Stomach (tissue), 19 donors: ENCODE measurements at places on chromosomes 5 and 9. TPM values are rescaled to one million over a fixed set of nuclear protein-coding genes. Genes with fewer than 3 reads are reported as not detected.
A peak's percentile ranks its signal among the peaks of the same experiment; 100 is the strongest.

DNA sequence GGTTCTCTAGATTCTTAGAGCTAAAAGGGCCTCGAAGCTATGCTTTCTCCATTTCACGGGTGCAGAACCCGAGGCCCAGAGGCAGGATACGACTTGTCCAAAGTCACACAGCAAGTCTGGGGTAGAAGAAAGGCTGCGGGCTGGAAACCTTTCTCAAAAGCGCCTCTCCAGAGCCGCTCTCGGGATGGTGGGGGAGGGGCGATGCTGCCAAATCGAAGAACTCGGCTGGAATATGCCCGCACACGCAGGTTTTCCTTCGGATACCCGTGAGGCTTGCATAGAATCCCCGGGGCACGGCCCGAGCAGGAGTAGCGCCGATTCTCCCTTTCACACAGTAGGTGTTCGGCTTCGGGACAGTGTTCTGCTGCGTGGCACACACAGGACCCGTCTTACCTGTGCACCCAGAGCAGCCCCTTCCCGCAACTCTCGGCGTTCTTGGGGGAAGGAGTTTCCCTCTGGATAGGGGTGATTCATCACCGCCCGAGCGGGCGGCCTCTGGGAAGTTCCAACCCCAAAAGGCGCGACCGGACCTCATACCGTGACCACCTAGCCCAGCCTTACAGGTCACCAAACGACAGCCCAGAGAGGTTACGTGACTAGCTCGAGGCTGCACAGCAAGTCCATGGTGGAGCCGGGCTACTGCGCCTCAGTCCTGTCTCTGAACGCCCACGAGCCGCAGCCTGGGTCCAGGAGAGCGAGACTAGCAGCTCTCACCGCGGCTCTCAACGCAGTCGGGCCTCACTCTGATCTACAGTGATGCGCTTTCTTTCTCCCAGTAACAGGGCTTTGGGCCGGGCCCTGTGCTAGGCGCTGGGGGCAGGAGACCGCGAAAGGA is 4.1 kb downstream of the PAX5 start:
- no peak for DNase-seq

- DNase-seq = peak; percentile 18
Observed at GRCh38 chr5:170075696-170076095, 30.0 kb upstream of the FOXI1 start.

GRCh38 chr9:35190203-35190602 is 28.4 kb downstream of the UNC13B start:
- DNase-seq = no peak

GRCh38 chr5:151661968-151662732 is 24.6 kb downstream of the SPARC start:
- no peak for DNase-seq

DNA sequence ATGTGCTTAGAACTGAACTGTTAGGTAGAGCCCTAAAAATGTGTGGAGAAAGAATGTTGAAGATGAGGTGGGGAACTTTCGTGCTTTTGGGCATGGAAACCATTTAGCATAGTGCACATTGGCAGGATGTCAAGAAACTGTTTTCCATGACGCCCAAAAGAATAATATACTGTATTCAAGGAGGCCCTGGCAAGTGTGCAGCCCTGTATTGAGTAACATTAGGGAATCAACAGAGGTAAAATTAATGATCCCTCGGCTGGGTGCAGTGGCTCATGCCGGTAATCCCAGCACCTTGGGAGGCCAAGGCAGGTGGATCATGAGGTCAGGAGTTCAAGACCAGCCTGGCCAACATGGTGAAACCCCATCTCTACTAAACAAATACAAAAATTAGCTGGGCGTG is 20.9 kb upstream of the PLIN2 start:
- DNase-seq = peak; percentile 44

DNA sequence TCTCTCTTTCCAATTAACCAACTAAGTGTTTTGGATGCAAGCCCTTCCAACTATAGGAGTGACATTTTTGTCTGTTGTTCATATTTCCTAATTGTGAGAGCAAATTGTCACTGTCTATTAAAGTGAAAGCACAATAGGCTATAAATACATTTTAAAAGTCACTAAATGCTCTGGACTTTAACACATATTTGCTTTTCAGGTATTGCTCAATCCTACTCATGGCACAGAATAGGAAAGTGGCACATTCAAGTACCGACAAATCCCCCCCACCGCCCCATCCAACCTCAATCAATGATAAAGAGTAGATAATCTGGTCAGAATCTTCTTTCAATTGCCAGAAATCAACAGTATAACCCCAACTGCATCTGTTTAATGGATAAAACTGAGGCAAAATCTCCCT is 419.8 kb downstream of the PLK2 start:
- peak; percentile 13 for DNase-seq

DNA sequence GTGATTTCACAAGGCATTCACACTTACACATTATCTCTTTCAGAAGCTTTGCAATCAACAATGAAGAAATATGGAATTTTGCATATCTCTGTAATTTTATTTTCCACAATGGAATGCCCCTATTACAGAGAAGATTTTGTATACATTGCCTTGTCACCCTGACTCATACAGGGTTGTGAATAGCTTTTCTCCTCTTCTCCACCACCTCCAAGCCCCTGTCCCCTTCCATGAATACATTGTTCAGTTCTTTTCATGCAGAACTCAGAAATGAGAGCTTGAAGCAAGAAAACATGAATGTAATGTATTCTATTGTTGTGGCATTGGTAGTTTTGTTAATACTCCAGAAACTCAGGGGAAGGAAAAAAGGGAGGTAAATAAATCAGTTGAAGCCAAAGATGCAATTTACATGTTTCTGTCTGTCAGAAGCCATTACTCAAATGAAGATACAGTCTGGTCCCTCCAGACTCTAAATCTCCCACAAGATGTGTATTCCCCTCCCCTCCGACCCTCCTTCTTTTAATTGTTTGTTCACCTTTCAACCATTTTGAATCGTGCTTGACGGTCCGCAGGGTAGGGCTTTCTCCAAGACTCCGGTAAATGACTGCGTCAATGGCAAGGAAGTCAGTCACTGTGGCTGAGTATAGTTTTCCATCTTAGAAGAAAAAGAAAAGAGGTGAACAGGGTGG is 86.1 kb downstream of the SEMA6A start:
- DNase-seq = no peak

- DNase-seq = no peak
Observed at GRCh38 chr9:38000735-38001134, 68.3 kb downstream of the SHB start.

GRCh38 chr5:74322944-74323343 is 317.6 kb downstream of the ENC1 start:
- DNase-seq = no peak

DNA sequence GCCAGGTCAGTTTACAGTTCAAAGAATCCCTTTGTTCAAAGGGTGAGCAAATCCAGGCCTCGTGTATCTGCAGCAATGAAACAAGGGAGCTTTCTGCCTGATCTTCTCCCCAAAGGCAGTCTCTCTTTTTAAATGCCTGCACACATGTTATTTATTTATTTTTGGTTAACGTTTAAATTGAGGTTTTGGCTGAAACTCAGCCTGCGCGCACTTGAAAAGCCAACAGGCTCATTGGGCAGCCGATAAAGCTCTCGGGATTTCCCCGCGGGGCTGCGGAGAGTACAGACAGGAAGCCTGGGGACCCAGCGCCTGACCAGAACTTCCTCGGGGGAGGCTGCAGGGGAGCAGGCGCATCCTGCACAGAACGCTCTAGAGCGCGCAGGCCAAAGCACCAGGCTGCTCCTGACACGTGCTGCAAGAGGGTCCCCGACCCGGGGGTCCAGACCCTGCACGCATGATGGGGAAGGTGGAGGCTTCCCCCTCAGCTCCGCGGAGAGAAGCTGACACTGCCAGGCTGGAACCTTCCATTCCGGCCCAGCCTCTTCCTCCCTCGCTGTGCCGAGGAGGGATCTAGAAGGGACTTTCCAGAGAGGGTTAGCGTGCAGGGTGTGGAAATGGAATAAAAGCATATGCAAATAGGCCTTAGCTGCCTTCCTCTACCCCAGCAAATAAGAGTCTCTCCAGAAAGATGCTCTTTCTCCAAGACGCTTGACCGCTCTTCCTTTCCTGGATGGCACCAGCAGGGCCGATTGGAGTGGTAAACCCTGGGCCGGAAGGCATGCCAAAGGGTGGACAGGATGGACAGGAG is 46.1 kb downstream of the PTTG1 start:
- DNase-seq = peak; percentile 87

DNA sequence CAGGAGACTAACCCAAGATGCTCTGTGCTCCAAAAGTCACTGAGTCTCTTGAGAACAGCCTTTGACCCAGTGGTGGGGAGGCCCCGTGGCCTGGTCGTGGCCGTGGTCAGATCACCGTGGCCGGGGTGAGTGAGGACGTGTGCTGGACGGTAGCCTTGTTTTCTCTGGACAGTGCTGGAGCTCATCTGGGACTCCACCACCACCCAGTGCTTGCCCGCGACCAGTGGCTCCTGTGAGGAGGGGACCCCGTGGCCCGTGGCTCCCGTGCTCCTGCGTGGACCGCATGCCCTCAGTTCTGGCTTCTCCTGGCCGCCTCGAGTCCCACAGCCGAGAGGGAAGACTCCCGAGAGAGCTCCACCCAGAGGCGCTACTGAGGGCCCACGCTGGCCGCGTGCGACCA is 15.9 kb upstream of the NOTCH1 start:
- no peak for DNase-seq

- no peak for DNase-seq
Observed at GRCh38 chr9:5825895-5826622, 6.9 kb downstream of the ERMP1 start.

DNA sequence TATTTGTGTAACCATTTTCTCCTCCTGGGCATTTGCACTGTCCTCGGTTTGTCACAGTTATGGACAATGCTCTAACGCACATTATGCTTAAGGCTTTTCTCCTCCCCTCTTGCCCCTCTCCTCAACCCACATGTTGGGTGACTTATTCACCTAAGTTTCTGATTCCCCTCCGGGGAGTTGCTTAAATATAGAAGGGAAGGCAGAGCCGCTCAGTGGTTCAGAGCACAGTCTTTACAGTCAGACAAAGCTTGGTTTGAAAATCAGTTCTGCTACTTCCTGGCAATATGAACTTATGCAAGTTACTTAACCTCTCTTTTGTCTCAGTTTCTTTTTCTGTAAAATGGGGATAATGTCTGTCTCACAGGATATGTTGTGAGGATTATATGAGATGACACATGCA is 41.2 kb upstream of the SPRY4 start:
- DNase-seq = no peak

DNA sequence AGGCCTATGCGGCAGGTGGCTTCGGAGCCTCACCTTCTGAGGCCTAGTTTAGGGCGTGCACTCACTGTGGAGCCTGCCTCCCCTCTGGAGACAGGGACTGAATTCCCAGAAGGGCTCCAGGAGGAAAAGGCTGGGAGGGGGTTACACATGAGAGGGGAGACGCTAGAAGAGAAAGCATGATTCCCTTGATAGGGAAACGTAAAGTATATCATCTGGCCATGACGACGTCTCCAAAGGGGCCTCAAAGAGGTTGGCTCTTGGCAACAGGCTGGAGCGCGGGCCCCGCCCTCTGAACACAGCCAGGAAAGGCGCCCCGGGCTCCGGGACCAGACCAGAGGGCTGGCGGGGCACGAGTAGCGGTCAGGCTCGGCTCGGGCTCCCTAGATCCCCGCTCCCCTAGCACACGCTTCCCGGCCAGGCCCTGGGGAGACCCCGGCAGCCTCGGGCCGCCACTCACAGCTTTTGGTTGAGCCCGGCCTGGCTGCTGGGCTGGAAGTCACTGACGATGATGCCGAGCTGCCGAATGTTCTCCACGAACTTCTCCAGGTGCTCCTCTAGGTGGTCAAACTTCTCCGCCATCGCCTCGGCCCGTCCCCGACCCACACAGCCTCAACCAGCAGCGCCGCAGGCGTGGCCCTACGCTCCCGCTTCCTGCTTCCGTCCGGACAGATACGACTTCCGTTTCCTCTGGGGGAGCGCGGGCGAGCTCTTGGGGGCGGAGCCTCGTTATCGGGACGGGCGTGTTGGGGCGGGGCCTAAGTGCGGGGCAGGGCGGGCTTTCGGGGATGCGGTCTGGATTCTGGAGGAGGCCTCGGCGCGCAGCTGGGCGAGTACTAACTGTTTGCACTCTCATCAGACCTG is at the start of gene MED10:
MED10 (minus strand) TSS at position 643 of the 861 bp plus-strand sequence; CDS start at position 579, 64 bp downstream.
- DNase-seq = peak; percentile 95

DNA sequence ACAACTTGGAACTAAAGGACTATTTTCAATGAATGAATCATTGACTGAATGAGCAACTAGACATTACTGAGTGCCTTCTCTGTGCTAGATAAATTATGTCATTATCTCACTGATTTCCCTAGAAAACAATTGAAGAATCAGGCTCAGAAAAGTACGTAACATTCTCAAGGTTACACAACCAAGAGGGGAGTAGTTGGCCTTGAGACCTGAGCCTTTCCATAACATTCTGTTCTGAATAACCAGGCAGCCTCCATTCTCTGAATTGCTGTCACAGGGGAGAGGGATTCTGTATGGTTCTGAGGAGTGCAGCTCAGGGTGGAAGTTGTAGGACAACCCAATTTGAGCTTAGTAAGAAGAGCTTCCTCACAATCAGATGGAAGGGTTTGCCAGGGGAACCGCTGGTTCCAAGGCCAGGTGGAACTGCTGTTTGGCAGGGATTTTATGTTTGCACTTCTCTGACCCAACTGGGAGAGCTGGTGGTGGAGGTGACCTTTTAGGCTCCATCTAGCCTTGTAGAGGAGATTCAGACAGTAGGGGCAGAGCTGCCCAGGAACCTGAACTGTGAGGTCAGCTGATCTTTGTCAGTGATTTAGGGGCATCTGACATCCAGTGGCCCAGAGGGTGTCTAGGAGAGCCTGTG is 16.3 kb downstream of the POLR1E start:
- no peak for DNase-seq

GRCh38 chr5:89904442-89904841 is 505.1 kb downstream of the CETN3 start:
- DNase-seq = no peak

- DNase-seq = no peak
Observed at GRCh38 chr5:133715616-133716015, 103.3 kb upstream of the FSTL4 start.

DNA sequence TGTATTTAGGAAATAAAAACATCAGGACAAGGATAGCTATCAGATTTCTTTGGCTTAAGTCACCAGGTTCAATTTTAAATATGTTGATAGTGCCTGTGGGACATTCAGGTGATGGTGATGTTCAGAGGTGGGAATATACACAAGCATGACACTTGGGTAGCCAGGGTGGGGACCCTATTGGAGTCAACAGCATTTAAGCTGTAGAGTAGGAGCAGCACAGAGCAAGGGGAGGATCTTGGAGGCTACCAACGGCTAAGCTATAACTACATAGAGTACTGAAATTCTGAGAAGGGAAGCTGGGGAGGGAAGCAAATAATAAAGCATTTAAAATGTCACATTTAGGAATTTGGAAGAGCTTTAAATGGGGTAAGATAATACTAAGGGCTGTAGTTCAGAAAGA is 177.7 kb downstream of the CPLANE1 start:
- DNase-seq = no peak

- no peak for DNase-seq
Observed at GRCh38 chr5:137808503-137809135, 54.5 kb upstream of the HNRNPA0 start.

Gene SIT1
- total RNA-seq = not detected

Gene CCDC69
- 173 TPM for total RNA-seq

Gene GRM6
- total RNA-seq = not detected

Gene CYLC2
- total RNA-seq = not detected

Gene SOHLH1
- not detected for total RNA-seq

Gene RNF180
- total RNA-seq = 4.9 TPM
